ACHN (cell line): ENCODE measurements at places on chromosomes 5 and 9.

GRCh38 chr9:135079676-135080075 lies 7.8 kb upstream of the OLFM1 start:
- no peak for DNase-seq

DNA sequence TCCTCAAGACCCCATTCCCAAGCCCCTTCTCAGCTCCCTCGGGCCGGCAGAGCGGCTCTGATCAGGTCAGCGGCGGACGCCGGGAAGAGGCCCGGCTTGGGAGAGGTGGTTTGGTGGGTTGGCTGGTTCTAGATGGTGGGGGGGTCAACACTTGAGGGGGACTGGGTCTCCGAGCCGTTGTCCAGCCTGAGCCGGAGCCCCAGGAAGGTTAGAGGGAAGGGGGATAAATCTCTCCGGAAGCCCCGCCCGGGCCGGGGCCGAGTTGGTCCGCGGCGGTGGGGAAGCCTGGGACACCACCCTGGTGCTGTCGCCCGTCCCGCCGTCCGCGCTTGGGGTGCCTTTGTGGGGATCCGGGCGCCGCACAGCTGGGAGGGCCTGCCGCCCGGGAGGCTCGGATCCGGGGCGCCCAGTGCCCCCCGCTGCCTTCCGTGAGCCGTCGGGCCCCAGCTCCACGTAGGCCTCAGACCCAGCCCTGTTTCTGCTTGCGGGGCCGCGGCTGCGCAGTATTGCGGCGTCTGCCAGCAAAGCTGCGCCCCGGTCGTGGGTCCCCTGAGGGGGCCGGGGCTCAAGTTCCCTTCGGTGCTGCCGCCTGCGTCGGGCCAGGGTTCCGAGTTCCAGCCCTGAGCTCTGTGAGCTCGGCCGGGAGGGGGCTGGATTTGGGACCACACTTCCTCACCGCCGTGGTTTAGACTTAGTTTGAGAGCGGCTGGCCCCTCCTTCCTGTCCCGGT lies 542 bp upstream of the TRIM52 start:
- peak; percentile 58 for DNase-seq

DNA sequence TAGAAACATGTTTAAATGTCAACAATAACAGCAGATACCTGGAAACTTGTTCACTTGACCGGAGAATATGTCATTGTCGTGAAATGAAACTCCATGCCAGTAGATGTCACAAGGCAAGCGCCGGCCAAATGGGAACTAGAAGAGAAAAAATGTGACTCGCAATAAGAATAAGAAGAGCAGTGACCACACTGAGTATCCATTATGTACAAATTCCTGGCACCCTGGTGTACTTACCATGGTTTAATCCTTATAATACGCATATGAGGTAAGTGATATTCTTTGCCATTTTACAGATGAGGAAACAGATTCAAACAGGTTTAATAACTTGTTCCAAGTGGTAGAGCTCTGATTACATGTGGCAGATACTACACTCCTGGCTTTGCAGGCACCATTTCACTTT lies 53.9 kb downstream of the TTLL11 start:
- no peak for DNase-seq

DNA sequence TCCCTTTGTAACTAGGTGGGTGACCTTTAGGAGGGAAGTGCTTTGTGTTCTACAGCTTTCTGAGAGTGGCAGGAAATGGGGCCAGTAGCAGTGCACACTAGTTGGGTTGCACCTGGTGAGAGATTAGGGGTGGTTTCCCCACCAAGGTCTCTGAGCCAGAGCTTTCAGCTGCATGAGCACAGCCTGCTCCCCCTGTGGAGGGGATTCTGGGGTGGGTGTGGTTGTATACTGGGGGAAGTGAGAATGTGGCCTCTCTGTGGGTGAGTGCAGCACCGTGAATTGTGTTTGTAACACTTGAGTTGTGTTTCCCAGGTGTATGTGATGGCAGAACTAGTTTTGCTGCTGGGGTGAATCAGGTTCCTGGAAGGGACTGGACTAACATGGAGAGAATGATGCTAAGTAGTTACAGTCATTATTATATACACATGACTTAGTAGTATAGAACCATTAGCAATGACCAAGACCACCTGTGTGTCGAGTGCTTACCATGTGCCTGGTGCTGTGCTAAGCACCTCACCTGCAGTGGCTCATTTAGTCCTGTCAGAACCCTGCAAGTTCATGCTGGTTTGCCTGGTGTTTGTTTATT lies 11.8 kb upstream of the CXXC5 start:
- DNase-seq, result no peak

GRCh38 chr9:76692458-76693129 lies 71.6 kb upstream of the PCA3 start:
- no peak for DNase-seq

DNA sequence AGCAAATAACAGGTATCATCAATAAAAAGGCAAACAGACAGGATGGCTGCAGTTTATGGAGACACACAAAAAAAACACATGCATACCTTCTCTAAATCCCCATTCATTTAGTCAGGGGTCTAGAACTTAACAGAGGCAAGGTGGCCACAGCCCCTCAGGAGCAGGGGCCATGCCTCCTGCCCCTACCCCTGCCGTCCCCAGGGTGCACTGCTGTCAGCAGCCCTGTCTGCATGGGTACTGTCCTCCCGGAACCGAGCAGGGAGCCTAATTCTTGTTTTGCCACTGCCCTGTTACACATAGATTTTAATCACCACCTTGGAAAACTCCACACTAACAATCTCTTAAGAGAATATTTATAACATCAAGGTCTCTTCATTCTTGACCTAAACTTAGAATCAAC lies 39.0 kb downstream of the ADAMTS12 start:
- DNase-seq, result no peak
